ENCODE measurements at places on chromosomes 1 and 21.
A peak's percentile ranks its signal among the peaks of the same experiment; 100 is the strongest.

DNA sequence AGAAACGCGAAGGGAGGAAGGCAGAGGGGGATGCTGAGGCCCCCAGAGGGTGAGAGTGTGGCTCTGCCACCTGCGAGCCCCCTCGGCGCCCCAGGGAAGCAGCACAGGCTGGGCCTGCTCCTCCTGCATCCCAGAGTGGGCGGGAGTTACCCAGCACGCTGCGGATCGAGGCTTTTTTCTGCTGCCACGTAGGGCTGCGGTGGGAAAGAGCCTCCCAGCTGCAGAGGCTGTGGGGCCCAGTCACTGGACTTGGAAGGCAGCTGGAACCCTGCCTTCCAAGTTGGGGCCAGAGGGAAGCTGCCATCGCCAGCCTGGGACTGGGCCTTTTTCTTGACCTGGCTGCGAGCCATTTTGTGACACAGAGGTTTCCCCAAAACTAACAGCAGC is 2.3 kb upstream of the GRIK3 start:
- DNase-seq, result no peak

DNA sequence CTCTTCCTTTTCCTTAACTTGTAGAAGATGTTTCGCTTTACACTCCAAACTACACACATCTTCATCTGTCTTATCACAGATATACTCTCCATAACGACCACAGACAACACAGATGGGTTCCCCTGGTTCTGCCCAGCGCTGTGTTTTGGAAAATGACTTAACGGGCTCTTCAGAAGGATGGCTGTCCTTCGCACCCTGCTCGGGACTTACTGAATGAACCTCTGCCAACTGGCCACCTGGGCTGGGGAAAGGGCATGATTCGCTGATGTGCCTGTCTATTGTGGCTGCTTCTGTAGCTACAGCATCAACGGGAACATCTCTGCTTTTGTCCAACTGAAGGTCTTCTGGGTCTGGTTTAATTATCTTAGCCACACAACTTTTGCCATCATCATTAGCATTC is 3.4 kb downstream of the DDX59 start:
- DNase-seq, result no peak

- no peak for DNase-seq
Measured at GRCh38 chr1:215517441-215517891, 49.6 kb upstream of the KCTD3 start.

DNA sequence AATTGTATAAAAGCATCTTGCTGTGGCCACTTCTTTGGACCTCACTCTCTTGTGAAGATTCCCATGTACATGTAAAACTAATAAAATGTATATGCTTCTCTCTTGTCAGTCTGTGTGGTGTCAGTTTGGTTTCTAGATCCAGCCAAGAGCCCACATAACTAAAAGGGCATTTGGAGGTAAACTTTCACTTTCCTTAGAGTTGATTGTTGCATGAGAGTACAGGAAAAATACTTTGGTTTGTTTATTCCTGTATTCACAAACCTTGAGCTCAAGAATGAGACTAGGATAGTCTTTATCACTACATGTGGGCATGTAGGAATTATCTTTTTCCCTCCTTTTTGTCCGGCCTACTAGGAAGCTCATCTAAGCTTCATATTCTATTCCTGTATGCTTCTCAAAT is 50.9 kb downstream of the KCTD3 start:
- DNase-seq, result no peak

DNA sequence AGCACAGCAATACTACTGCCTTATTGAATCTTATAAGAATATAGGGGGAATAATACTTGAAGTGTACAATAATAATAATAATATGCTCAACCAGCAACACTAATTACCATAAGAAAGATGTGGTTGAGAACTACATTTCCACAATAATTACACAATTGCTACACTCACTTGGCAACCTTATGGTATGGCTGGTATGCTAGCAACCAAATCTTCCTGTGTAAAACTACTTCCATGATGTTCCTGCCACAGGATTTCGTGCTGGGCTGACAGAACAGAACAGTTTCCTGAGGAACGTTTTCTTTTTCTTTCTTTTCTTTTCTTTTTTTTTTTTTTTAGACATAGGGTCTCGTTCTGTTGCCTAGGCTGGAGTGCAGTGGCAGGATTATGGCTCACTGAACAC is 50.6 kb downstream of the KIF26B start:
- DNase-seq, result no peak

- no peak for DNase-seq
Measured at GRCh38 chr1:18646786-18647410, 16.3 kb downstream of the PAX7 start.

DNA sequence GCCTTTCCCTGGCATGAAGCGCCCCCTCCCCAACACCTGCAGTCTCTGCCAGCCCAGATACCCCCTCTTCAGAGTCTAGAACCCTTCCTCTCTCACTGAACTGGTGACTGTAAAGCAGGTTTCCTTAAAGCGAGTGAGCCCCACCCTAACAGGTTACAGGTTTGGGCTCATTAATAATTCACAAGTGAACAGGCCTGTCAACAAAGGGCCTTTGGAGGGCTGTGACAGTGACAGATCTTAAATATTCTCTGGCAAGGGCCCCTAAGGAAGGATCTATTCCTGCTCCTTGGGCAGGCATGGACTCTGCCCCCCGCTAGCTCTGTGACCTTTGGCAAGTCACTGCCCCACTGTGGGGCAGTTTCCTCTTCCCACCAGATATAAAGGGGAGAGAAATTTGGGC is 5.6 kb upstream of the TTC39A start:
- no peak for DNase-seq

GRCh38 chr1:17437580-17438317 is 1.7 kb downstream of the RCC2 start:
- peak; percentile 35 for DNase-seq

GRCh38 chr1:152162792-152163463 is 3.9 kb upstream of the RPTN start:
- DNase-seq, result no peak

DNA sequence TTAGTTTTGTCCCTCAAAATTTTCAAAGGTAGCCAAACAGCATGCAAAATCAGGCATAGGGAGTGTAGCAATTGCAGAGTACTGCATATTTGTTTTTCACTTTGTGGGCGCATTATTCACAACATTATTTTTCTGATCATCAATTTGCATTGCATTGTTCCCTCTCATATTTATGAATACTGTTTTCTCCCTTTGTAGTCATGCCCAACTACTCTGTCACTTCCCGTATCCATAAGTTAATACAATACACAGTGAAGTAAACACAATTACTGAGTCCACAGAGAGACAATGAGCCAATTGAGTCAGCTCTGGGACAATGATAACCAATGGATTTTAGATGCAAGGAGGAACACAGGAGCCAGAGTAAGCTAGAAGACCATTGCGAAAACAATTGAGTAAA is 944.0 kb upstream of the ADGRL4 start:
- DNase-seq, result no peak

- no peak for DNase-seq
Measured at GRCh38 chr1:75273110-75273509, 138.9 kb downstream of the LHX8 start.

DNA sequence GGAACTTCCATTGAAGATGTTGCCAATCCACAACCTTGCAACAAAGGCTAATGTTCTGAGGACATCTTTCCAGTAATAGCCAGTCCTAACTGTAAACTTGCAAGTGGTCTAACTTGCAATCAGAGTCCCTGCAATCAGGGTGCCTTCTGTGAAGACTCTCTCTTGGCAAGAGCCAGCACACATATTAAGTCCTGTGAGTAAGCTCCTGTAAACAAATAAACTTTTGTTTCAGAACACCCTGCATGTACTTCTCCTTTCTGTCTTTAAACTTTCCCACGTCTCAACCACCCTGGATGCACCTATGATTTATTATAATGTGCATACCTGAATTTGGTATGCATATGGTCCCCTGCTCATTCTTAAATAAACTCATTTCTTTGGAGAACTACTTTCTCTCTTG is 9.1 kb downstream of the GBP7 start:
- DNase-seq, result no peak

DNA sequence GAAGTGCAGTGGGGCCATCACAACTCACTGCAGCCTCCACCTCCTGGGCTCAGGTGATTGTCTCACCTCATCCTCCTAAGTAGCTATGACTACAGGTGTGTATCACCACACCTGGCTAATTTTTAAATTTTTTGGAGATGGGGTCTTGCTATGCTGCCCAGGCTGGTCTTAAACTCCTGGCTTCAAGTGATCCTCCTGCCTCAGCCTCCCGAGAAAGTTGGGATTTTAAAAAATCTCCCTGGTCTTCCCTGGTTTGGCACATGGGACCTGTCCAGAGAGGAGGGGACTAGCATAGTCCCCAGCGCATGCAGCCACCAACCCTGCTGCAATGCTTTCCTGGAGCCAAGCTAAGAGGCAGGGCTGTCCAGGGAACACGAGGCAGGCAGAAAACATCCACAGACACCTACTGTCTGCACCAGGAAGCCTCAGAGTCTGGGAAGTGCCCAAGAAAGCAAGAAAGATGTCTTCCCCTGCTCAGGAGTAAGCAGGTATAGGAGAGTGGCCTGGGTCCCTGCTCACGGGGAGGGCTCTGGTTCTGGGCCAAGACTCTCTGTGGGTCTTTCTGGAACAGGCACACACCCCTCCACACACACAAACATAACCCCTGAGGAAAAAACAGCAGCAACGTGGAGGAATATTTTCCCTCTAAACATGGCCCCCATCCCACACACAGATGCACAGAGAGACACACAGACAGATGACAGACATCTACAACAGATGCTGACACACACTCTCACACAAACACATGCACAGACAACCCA is 30.8 kb downstream of the ECE1 start:
- no peak for DNase-seq

DNA sequence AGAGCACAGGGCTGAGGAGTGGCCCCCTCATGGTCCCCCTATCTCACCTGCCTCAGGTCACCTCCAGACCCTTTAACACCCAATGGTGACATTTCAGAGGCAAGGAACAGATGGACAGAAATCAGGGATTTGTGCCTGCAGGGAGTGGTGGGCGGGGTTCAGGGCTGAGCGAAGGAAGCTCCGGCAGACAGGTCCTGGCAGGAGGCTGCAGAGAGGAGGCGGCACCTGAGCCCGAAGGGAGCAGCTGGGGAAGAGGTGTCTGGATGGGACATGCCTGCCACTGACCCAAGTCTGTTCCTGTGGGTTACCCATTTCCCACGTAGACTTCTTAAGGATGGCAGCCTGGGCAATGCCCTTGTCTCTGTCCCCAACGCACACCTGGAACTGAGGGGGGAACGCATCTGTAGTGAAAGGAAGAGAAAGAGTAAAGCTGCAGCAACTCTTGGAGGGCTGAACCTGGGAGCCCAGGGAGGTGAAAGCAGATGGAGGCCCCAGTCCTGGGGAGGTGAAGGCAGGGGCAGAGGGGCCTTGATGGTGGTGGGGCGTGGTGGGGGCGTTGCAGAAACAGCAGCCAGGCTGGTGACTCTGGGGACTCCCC is 61.6 kb upstream of the ADARB1 start:
- DNase-seq, result no peak

- no peak for DNase-seq
Measured at GRCh38 chr1:224404916-224405603, 29.5 kb downstream of the WDR26 start.

GRCh38 chr1:41492341-41492848 is 7.9 kb upstream of the EDN2 start:
- DNase-seq, result no peak

DNA sequence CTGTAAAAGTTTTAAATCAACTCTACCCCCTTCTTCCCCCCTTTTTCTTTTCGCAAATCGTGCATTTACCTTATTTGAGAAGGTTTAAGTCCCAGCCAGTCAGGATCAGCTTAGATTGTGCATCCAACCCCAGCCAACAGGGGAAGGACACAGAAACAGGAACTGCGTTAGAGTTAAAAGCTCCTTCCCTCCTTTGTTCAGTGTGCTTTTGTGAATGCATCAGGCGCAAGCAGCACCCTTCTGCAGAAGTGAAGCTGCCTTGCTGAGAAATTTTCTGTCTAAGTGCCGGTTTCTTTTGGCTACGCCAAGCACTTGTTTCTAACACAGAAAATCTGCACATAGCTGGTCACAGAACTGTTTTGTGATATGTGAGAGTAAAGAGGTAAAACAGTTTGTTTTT is 56.2 kb upstream of the PRRC2C start:
- no peak for DNase-seq

DNA sequence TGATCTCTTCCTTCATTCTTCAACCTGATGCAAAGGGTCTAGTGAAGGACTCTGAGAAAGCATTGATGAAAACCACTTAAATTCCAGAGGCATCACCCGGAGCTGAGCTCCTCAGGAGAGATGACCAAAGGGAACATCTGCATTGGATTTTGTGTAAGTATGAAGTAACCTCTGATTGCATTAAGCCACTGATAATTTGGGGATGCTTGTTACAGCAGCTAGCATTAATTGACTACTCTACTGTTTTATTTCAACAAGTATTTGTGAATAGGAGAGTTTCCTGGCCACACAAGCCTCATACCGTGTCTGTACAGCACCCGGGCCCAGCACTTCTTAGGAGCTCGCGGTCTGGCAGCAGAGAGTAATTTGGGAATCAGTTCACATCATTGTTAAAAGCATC is 250.7 kb upstream of the POU3F1 start:
- no peak for DNase-seq

DNA sequence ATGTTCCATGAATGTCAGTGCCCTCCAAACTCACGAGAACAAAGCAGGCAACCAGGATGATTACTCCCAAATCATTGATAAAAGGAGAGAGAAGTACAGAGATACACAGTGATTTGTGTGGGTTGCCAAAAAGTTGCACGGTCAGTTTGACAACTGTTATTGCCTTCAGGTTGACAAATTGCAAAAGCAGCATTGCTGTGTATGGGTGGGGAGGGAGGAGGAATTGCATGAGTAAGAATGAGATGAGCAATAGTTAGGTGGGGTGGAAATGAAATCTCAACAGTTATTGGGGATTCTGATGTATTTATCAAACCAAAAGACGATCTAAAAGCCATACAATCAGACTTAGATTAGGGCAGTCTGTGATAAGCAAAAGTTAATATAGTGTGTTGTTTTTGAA is 93.7 kb downstream of the NTMT2 start:
- no peak for DNase-seq

DNA sequence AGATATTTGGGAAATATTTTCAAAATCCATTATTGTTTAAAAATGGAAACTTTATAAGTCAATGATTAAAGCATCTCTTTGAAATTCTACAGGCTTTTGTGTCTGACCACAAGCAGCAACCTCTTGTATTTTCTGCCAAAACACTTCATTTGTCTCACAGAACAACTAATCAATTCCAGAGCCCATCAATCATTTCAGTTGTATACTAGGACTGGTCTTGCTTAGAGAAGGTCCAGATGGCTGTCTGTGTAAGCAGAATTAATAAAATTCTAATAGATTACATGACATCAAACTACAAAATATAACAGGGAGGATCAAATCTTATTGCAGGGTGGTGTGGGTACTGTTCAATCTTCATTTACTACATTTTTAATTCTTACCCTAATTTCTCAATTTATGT is 76.4 kb downstream of the ACBD6 start:
- no peak for DNase-seq

All from T-helper 2 cell (primary cell).